Activated CD4-positive, CD25-positive, alpha-beta regulatory T cell treated with anti-CD3 and anti-CD28 coated beads, Interleukin-2, amount 50 U/mL, for 16 hours (primary cell): ENCODE measurements at places on chromosomes 5 and 9.

- DNase-seq = no peak
Measured at GRCh38 chr9:15642369-15642962, 89.6 kb downstream of the CCDC171 start.

- DNase-seq = peak; percentile 85
Measured at GRCh38 chr5:108381954-108382783, at the start of gene FBXL17. TSS of gene FBXL17 (minus strand) at chr5:108382098.

GRCh38 chr9:103361906-103362305 is 366.8 kb downstream of the CYLC2 start:
- no peak for DNase-seq

DNA sequence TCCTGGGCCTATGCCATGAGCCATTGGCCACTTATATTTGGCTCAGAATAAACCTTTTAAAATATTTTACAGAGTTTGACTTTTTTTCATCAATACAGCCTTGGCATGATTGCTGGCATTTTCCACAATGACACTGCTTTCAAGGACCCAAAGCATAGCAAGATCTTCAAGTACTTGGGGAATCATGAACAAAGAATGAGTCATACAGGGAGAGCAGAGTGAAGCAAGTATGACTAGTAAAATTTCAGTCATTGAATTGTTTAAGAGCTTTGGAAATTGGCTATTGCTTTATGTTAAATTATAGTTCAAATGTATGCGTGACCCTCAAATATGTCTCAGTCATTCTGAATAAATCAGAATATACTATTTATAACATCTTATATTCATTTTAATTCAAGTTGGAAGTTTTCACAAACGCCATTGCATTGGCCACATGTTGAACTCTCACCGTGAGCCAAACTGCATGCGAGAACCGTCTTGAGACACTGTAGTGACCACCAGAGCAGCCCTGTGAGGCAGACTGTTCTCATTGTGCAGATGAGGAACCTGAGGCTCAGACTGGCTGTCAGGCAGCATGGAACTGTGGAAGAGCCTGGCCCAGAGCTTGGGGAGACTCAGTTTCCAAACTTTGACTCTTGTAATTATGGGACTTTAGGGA is 52.9 kb downstream of the GDNF start:
- no peak for DNase-seq

- DNase-seq = no peak
Measured at GRCh38 chr5:109105631-109106267, 304.0 kb downstream of the PJA2 start.

- no peak for DNase-seq
Measured at GRCh38 chr5:15384581-15384980, 115.4 kb upstream of the FBXL7 start.

DNA sequence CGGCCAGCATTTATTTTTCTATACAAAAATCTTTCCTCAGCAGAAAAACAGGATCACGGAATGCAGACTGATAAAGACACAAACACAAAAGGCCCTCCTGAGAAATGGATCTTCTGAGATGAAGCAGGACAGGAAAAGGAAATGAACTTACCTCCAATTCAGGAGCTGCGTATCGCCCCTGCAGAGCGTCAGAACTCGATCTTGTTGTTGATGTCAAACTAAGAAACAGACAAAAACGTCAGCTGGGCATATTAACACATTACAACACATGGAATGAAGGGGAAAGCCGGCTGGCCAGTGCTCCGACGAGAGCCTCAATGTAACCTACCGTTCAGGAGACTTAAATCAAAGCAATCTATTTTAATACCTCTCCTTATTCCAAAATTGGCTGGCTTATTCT is 105.1 kb downstream of the SERINC5 start:
- no peak for DNase-seq

DNA sequence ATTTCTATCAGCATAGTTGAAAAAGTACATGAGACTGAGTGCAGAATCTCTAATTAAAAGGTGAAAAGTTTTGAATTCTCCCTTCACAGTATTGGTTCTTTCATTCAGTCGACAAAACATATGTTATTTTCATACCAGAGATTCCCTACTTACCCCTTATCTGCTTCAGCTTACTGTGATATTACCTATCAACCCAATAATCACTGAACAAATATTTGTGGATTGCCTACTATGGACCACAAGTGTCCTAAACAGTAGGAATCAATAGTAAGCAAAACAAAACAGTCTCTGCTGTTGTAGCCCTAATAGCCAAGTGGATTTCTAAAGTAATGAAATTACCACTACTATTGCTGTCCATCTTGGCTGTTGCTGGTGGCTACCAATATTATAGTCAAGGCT is 11.5 kb downstream of the CCDC152 start:
- no peak for DNase-seq

GRCh38 chr9:1492156-1492555 is 442.0 kb downstream of the DMRT2 start:
- DNase-seq = no peak

- no peak for DNase-seq
Measured at GRCh38 chr5:12284604-12285003, 380.4 kb upstream of the CTNND2 start.

DNA sequence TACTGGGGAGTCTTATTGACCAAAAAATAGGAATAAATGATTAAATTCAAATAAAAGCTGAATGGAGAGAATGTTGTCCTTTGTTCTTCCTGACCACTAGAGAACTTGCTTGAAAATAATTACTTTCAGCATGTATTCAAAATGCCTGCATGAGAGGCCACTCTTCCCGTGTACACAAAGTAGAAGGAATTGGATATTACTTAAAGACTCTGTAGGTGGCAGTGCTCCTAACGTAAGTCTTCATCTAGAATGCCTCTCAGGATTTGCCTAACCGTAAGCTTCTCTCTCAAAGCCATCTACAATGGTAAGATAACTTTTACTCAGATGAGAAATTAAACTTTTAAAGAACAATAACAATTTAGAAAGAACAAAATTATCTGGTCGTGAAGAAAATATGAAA is 620.0 kb upstream of the CCNG1 start:
- no peak for DNase-seq

DNA sequence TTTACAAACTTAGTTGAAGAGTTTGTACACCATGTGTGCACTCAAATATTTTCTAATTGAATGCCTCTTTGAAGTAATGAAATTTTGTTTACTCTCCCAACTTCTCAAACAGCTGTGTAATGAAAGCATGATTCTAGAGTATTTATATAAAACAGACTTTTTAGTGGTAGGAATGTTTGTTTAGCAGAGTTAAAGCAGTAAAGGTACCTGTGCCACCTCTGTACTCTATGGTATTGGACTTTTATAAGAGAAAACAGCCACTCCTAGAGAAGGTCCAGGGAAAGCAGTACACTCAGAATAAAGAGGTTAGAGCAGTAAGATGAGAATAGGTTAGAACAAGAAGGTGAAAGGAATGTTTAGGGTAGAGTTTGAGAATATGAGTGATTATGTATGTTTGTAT is 163.1 kb downstream of the CHSY3 start:
- DNase-seq = no peak

DNA sequence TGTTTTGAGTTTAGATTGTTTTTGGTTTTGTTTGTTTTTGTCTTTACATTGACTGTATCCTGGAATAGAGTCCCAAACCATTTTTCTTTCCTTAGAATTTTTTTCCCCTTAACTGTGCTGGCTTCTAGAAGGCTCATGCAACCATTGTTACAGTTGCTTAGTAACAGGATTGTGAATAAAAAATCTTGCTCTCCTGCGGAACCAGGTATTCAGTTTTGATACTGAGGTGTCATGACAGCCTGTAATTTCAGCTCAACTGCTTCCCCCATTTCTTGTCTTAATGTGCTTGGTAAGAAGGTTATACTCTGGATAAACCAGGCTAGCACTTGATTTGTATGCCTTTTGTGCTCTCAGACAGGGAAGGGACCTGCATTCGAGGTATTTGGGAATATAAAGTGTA is 42.1 kb downstream of the FOCAD start:
- no peak for DNase-seq

GRCh38 chr5:137735555-137736284 is at the start of gene KLHL3:
TSS of gene KLHL3 (minus strand) at chr5:137736089. CDS start at chr5:137735646, 443 bp downstream.
- DNase-seq = no peak

DNA sequence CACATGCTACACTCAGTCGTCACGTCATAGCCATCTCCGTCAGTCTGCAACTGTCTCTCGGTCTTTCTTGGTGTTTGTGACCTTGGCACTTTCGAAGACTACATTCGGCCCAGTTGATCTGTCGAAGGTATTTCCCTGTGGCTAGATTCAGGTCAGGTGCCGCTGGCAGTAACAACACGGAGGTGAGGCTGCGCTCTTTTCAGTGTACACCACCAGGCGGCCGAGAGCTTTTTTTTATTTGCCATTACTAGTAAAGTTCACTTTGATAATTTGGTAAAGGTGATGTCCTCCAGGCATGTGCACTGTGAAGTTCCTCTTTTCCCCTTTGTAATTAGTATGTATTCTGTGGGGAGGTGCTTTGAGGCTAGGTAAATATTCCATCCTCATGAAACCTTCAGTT is 49.7 kb downstream of the RNF130 start:
- no peak for DNase-seq

DNA sequence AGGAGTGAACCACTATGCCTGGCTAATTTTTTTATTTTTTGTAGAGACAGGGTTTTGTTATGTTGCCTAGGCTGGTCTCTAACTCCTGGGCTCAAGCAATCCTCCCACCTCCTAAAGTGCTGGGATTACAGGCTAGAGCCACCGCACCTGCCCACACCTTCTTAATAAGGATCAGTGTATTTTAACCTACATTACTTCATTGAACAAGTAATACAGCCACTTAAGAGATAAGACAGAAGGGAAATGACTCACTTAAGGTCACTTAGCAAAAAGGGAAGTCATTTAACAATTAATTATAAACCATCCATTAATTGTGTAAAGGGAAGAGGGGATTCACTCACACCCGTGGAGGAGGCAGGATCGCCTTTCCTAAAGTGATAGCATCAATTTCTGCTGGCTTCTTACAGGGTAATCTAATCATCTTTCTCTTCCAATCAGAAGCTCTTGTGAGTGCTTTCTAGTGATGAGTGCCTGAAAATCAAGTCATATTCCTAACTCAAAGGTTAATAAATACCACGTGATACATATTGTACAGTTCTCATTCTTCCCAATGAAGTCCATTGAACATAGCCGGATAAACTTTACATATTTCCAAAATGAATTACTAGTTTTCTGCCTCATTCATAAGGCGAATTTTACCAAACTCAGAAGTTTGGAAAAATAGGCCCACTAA is 3.5 kb downstream of the FBXW11 start:
- no peak for DNase-seq

DNA sequence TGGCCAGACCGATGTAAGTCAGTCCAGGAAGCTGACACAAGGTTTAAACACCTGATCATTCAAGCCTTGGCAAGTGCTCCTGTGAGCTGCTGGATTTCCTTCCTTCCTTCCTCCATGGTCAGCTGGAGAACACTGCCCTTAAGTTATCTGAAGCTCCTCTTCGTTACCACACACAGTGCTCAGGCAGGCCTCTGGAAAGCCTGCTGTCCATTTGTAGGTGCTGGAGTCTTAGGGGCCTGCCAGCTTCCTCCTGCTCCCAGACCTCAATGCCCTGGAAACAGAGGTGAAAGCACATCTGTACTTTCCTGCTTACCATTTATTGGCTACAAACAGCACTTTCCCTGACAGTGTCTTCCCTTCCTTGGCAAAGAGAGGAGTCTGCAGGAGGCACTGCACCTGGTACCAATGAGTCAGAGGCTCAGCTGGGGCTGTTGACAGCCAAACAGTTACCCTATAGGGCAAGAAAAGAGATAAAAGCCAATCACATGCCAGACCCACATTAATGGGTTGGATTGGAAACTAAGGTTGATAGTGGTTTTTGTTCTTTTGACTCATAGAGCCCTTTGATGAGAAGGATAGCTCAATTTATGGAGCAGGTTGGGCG is 72.6 kb upstream of the PUM3 start:
- DNase-seq = no peak

- no peak for DNase-seq
Measured at GRCh38 chr5:62100201-62100600, 205.8 kb upstream of the KIF2A start.

- DNase-seq = no peak
Measured at GRCh38 chr9:38445154-38446043, 21.1 kb upstream of the IGFBPL1 start.

DNA sequence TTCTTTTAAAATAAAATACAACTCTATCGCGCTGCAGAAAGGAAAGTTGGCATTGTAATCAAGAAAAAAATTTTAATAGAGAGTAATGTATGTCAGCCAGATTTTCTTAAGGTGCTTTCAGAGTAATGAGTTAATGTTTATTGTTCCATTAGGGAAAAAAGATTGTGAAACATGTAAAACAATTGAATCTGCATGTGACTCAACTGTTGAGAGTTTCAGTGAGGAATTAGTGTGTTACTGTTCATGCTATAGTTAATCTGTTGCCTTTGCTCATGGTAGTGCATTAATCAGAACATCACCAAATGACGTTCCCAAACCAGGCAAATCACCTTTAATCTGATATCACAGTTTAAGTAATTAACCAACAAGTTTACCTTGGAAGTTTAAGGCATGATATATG is 600.5 kb downstream of the NR2F1-AS1 start:
- no peak for DNase-seq

DNA sequence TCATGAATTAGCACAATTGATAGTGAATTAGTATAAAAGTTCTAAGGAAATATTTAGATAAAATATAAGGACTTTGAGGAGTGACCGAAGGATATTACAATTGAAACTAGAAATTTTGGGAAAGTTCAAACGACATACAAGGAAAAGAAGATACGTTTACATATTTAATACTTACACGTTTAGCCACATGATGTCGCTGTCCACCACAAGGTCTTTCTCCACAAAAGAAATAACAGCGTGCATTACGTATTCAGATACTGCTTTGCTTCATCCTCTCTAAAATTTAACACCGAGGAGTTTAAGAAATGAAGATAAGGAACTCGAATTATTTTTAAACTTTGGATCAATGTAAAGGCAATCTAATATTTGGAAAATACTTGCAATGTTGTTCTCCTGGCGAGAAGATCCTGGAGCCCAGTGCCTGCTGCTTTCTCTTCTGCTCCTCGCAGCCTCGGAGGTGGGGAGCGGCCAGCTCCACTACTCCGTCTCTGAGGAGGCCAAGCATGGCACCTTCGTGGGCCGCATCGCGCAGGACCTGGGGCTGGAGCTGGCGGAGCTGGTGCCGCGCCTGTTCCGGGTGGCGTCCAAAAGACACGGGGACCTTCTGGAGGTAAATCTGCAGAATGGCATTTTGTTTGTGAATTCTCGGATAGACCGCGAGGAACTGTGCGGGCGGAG is at the start of gene PCDHA3:
Gene PCDHA3, plus strand, starts transcription at position 242 of the 678 bp plus-strand sequence.
- DNase-seq = no peak

GRCh38 chr9:130860458-130861316 is 25.6 kb downstream of the ABL1 start:
- DNase-seq = no peak

DNA sequence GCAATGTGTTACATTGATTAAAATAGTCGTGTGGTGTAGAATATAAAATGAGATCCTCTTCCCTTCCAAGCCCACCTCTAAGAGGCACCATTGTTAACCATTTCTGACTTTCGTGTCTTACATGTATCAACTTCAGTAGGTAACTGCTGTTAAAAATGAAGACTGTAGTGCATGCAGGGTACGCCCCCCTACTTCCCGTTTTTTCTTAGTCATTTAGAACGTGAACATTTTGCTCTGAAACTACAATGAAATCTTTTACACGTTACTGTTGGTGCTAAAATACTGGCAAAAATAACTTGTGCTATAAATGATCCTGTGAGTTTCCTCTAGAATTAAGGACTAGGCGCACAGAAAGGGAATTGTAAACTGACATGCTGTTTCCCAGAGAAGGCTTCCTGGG is 41.5 kb downstream of the WNK2 start:
- no peak for DNase-seq
